NCI-H524 (cell line): ENCODE measurements at places on chromosomes 4 and X.

DNA sequence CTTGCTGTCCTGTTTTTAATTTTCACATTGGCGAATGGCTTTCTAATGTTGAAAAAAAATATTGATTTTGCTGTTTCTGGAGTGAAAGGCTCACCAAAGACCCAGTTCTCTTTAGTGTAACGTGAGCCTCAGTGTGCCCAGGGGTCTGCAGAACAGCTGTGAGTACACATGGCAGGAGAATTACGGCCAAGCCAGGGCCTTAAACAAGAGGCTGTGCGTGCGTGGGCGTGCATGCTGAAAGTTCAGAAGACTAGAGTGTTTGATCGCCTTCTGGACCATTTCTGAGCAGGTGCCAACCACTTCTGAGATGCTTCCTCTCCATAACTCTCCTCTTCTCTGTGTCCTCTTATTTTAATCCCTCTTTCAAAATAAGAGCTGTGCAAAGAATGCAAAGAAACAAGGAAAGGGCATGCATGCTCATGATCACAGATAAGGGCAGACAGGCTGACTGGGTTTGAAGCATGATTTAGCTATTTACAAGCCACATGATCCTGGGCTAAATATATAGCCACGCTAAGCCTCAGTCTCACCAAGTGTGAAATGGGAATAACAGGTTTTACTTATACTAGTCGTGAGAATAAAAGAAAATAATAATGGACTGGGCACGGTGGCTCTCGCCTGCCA, 9.9 kb downstream of the PHEX start:
- peak; percentile 95 for DNase-seq

DNA sequence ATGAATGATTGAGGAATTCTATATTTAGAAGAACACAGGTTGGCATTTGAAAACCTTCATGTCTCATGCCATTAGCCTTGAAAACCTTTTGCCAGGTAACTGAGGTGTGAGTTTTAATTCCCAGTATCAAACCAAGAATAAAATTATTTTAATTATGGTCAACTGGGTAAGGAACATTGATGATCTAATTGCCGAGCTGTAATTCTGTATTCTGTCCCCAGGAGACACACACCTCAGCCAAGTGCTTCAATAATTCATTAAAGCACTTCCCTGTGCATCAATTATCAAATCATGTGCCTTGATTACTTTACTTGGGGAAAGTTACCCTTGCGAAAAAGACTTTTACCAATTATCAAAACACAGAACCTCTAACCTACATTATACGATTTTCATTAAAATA, 331.9 kb upstream of the GALNT7 start:
- DNase-seq, result no peak

GRCh38 chrX:7244405-7244804, 96.5 kb upstream of the PUDP start:
- no peak for DNase-seq

DNA sequence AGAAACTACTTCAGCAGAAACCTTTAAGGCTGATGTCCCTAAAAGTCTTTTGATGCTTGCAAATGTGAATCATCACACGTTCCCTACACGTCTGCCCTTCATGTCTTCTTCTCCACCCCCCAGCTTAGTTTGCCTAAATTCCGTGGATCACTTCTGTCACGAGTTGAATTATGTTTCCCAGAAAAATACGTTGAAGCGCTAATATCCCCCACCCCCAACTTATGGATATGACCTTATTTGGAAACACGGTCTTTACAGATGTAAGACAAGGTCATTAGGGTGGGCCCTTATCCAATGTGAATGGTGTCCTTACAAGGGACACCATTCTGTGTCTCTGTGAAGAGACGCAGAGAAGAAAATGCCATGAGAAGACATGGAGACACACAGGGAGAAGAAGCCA, 2.1 kb upstream of the ZNF518B start:
- no peak for DNase-seq

- peak; percentile 86 for DNase-seq
These were observed 209.0 kb downstream of the HS6ST2 start for GRCh38 chrX:132749406-132749805.

- DNase-seq, result no peak
These were observed 57.8 kb downstream of the DCLK2 start for GRCh38 chr4:150136036-150136435.

- DNase-seq, result no peak
These were observed 1112.1 kb upstream of the PRKX start for GRCh38 chrX:4825550-4825949.

- DNase-seq, result no peak
These were observed 209.9 kb downstream of the SHROOM3 start for GRCh38 chr4:76644831-76645485.
